ENCODE measurements at places on chromosomes 7 and 10.
A peak's percentile ranks its signal among the peaks of the same experiment; 100 is the strongest.

DNA sequence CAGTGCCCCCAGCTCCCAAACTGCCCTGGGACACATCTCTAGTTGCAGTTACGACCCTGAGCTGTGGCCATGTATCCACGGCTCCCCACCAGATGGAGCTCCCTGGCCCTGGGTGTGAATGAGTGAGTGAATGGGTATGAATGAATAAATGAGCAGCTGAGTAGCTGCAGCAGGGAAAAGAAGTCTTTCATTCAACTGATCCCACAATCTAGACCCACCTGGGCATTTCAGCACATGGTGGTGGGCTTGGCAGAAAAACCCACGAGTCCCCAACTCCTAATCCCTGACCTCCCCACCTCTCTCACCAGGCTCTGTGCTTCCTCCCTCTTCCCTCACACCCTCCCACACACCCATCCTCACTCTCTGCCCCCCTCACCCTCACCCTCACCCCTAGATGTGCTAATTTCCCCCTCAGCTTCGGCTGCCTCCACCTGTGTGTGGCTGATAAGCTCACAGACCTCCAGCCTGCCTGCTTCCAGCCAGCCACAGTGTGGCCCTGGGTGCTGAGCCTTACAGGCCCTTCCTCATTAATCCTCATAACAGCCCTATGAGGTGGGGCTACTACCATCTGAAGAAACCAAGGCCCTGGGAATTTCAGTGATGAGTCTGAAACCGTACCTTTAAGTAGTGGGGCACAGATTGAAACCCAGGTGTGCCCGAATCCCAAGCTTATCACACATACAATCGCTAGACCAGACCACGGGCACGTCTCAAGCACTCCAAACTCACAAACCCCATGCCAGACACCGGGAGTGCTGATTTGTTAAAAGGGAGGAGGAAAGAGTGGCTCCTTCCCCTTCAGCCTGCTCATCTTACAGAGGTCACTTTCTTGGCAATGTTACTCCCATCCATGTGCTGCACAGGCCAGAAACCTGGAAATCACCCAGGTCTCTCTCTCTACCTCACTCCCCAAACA, 2.2 kb upstream of the ATP6V1F start:
- DNase-seq, result no peak

GRCh38 chr10:76868098-76868977, 769.3 kb downstream of the KCNMA1 start:
- DNase-seq, result no peak

DNA sequence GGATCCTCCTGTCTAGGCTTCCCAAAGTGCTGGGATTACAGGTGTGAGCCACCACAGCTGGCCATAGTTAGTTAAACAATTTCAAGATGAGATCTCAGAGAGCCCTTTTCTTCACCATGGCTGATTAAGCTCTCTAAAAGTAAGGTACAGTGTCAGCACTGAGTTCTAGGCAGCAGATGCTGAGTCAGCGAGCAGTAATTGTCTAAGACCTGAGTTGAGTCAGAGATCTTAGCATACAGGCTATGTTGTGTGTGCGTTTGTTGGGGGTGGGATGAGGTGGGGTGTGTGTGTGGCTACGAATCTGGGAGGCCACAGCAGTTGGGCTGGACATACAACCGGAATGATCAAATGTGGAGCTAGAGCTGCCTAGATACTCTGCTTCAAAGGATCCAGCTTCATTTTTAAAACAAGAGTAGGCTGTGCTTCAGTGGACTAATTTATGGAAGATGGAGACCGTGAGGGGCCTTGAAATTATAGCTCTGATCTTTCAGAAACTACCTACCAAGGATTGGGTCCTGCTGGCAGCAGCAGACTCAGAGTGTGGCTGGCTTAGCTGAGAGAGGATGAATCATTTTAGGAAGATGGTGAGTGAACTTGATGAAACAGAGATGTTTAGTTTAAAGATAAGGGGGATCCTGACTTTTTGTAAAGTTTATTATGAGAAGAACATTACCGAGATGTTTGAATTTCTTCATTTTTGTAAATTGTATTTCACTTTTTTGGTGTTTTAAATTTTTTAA, 17.5 kb upstream of the MTPN start:
- DNase-seq, result no peak

DNA sequence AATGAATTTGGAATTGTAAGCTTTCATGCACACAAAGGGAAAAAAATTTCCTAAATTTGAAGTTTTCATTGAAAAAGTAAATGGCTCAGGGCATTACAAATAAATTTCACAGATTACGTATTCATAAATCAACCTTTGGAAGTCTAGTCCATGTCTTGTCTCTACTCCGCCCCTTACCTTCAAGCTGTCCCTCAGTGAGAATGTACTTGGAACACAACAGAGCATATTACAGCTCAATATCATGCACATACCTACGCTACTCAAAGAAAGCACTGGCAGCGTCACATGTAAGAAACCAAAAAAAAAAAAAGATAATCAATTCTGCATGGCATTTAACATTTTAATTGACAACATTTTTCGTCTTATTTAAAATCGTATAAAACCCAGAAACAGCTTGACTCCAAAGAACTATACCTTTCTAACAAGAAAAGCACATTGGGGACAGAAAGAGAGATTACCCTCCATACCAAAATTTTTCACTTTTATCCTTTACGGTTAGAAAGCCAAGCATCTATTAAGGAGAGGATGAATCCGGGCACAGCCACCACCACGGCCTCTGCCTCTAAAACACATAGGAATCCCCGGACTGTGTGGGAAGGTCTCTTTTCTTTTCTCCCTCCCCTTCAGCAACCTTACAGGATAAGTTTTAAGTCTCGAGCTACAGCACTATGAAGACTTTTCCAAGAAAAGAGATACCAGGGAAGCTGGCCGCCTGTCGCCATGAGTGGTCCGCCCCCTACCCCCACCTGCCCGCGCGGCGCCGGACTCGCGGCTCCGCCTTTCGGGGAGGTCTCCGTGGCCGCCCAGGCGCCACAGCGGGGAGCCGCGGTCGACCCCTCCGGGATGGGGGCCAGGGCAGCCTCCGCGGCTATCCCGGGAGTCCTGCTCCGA, 1.1 kb downstream of the JMJD1C start:
- DNase-seq, result no peak

- no peak for DNase-seq
Observed at GRCh38 chr10:21692916-21693315, 158.9 kb downstream of the MLLT10 start.

DNA sequence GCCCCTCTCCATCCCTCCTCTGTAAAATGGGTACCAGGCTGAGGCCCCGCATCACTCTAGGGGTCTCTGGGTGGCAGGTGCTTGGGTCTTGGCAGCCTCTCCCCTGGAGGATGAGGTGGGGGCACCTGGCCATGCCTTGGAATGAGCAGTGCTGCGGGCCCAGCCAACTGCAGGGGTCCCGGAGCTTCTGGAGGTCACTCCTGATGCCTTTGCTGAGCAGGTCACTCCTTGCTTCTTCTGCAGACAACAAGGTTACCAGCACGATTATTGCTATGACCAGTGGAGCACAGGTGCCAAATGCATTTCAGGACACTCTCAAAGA, 22.4 kb upstream of the ZNF488 start:
- DNase-seq, result no peak

DNA sequence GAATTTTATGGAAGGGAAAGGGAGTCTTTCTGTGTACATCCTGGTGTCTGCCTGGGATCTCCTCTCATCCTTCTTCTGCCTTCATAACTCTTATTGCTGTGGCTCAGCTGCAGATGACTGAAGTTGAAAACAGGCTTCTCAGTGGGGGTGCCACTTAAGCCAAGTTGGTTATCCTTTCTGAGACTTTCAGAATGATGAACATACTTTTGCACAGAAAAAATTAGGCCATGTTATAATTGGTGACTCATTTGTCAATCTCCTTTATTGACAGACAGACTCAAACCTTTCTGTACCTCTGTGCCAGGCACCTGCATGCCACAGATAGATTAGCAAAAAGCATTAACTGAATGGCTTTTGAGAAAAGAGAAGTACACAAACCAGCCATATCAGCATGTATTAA, 430.3 kb downstream of the SORCS1 start:
- DNase-seq, result peak; percentile 48

- no peak for DNase-seq
Observed at GRCh38 chr10:78044699-78045098, 11.0 kb downstream of the RPS24 start.

GRCh38 chr7:28195910-28196620, 15.5 kb upstream of the JAZF1 start:
- no peak for DNase-seq

DNA sequence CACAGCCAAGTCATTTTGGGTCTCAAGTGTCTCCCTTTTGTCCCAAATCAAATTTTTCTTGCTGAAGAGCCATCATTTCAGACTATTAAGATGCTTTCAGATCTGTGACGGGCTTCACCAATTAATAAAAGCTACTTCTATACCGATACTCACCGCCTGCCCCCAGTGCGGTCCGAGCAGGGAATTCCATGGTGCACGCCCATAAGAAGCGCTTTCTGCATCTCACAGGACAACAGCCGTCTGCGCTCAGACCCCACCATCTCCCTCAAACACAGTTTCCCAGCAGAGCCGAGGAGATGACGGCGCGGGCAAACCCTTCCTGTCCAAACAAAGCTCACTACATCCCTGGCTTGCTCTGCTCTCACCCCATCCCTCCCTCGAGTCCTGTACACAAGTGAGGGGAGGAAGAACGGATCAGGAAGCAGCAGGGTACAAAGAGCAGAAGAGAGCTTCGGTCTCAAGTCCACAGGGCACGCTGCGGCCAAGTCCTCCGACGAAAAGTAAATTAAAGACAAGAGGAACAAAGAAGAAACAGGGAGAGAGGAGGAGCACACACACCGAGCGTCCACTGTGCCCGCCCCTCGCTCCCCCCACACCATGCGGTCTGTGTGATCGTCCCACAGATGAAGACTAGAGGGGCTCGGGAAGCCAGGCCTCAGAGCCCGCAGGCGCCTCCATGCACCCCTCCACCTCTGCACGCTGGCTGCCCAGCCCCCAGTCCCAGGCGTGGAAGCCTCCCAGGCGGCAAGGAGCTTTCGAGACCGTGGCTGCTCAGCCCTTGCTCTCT, 121.9 kb downstream of the MAD1L1 start:
- DNase-seq, result no peak

GRCh38 chr7:45712872-45713668, 138.9 kb downstream of the ADCY1 start:
- DNase-seq, result no peak

DNA sequence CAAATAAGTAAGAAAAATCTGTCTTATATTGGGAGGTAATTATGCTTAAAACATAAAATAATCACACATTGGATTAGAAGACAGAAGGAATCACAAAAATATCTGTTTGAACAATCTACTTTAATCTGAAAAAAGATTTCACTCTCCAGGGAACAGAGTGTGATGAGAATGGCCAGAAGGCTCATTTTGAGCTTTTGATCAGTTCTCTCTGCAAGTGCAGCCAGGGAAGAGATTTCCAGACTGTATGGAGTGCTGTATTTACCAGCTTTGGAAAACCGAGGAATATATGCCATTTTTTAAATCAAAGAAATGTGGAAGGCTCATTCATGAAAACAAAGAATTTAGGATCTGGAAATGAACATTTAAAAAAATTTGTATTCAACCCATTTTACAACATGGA, 83.0 kb upstream of the WAC start:
- no peak for DNase-seq

DNA sequence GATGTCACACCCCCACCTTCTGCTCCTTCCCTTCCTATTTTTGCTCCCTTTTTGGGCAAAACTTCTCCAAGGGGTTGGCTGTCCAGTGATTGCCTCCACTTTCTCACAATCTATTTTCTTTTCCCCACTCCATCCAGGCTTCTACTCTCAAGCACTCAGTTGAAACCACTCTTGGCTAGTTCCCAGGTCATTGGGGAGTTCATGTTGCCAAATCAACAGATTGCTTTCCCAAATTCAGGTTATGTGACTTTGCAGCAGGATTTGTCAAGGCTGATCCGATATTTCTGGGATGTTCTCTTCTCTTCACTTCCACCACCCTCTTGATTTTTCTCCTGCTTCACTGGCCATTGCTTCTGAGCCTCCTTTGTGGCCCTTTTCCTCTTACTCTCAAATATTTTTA, 258.7 kb upstream of the SLC26A5 start:
- DNase-seq, result no peak

DNA sequence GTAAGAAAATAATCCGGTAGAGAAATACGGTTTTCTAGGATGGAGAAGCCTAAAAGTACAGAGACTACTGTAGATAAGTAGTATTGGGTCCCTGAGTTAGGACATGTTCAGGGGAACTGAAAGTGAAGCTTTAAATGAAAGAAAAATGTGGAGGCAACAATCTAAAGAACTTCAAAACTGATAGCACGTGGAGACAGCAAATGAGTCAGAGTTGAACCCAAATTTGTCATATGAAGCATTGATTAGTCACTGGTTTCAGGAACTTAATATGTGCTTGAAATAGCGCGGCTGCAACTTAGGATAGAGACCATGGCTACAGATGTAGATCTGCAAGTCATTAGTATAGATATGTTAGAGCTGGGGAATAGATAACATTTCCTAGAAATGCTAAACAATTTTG, 1138.6 kb upstream of the SORCS1 start:
- peak; percentile 36 for DNase-seq

GRCh38 chr10:110455446-110455845, 42.3 kb upstream of the DUSP5 start:
- DNase-seq, result peak; percentile 18

Measured in GM12865 (cell line).